ENCODE measurements at places on chromosomes 7 and 10.

- peak; percentile 48 for DNase-seq
Measured at GRCh38 chr7:131327049-131327625, 539 bp upstream of the MKLN1 start.

- DNase-seq = no peak
Measured at GRCh38 chr7:78792624-78793023, 660.8 kb downstream of the MAGI2 start.

DNA sequence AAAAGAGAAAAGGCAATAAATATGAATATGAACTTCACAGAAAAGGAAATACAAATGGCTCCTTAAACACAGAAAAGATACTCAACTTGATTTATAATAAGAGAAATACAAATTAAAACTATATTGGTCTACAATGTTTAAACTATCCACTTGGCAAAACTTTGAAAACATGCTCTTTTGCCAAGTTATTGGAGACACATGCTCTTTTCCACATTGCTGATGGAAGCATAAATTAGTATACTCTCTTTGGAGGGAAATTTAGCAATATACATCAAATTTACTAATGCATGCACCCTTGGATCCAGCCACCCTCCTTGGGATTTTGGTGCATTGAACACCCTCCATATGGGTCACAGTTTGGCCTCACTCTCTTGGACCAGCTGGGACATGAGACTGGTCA is 7.9 kb downstream of the TAS2R60 start:
- DNase-seq = no peak

DNA sequence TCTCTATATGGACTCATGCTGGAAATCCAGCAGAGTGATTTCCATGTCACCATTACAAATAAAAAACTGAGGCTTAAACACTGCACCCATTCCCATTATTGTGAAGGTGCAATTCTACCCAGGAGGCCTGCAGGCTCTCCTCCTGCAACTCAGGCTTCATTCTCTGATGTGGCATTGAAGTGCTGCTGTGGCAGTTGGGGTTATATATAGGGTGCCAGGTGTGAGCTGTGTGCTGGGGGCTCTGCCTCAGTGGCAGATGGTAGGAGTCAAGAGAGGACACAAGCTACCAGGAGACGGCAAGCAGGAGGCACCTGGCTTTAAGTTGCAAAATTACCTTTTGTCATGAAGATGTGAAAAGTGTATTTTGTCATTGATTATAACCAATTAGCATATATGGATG is 21.3 kb downstream of the ZNF107 start:
- DNase-seq = no peak

DNA sequence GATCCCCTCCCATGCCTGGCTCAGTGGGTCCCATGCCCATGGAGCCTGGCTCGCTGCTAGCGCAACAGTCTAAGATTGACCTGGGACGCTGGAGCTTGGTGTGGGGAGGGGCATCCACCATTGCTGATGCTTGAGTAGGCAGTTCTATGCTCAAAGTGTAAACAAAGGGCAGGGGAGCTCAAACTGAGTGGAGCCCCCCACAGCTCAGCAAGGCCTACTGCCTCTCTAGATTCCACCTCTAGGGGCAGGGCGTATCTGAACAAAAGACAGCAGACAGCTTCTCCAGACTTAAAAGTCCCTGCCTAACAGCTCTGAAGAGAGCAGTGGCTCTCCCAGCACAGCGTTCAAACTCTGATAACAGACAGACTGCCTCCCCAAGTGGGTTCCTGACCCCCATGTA is 31.2 kb upstream of the FFAR4 start:
- no peak for DNase-seq

- peak; percentile 75 for DNase-seq
Measured at GRCh38 chr7:140316165-140316661, 82.1 kb downstream of the SLC37A3 start.

GRCh38 chr10:123583639-123584418 is 82.3 kb upstream of the GPR26 start:
- peak; percentile 35 for DNase-seq
